ENCODE measurements at places on chromosomes 1 and 21.

DNA sequence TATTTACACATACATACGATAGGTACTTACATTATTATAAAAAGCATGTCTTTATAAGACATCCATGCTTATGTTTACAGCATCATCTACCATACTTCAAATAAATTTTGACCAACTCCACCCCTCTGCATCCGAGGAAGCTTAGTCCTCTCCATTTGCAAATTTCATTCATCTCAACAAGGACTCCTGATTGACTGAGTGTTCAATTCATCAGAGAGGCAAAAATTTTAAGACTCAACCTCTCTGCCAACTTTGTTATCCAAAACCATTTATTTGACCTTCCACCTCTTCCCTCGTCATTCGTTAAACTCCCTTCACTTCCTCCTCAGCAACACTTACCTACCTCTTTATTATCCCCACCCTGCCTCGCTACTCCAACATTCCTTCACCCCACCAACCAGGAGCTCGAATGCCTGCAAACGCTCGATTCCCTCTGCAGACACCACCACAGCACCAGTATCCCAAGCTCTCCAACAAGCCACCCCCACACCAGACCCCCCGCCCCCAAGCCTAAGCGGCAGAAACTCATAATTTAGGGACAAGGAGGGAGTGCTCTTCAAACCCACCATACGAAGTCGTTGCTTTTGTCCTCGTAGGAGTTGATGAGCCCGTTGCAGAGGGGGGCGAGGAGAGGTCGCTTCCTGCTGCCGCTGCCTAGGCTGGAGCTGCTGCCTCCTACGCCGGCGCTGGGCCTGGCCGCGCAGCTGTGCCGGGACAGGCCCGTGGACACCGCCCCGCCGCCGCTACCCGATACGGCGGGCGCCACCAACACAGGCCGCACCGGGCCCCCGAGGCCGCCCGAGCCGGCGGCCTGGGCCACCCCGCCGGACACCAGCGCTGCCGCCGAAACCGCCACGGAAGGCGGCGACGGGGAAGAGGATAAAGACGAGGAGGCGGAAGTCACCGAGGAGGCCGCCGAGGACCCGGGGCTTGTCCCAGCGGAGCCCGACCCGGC is 803 bp downstream of the COP1 start:
- no peak for DNase-seq

DNA sequence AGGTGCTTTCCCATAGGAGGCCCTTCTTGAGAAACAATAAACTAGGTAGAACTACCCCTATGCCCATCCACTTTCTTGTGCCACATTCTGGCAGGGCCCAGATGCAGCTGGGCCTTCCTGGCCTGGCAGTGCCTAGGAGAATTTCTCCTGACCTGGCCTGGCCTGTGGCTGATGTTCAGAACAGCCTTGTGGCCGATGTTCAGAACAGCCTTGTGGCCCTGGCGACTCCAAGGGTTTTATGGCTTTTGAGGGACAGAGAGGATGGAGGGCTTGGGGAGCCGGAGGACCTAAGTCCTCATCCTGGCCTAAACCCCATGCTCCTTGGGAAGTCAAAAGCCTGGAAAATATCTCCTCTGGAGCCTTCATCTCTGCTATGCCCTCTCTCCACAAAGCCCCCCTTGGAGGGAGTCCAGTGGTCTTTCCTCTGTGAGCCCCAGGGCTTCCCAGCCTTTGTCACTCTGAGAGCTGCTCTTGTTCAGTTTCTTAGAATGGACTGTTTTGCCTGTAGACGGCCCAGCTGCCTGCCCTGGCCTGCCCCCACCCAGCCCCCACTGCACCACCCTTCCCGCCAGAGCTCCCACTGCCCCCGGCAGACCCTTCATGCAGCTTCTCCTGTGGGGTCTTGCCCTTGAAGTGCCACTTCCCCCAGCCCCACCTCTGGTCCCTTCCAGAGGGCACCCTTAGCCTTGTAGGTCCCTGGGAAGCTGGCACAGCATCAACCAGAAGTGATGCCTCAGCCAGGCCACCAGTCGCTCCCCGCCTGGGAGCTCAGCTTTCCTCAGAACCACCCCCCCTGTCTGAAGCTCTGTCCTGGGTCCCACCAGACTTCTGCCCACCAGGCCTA is 7.0 kb downstream of the GPR37L1 start:
- DNase-seq: no peak

- no peak for DNase-seq
These were observed 60.0 kb downstream of the MEGF6 start for GRCh38 chr1:3551290-3551678.

DNA sequence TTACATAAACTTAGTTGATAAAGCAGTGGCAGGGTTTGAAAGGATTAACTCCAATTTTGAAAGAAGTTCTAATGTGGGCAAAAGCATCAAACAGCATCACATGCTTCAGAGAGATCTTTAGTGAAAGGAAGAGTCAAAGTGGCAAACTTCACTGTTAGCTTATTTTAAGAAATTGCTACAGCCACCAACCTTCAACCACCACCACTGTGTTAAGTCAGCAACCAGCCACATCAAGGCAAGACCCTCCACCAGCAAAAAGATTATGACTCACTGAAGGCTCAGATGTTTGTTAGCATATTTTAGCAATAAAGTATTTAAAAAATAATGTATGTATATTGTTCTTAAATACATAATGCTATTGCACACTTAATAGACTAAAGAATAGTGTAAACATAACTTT is 21.3 kb upstream of the MAGI3 start:
- DNase-seq: no peak

DNA sequence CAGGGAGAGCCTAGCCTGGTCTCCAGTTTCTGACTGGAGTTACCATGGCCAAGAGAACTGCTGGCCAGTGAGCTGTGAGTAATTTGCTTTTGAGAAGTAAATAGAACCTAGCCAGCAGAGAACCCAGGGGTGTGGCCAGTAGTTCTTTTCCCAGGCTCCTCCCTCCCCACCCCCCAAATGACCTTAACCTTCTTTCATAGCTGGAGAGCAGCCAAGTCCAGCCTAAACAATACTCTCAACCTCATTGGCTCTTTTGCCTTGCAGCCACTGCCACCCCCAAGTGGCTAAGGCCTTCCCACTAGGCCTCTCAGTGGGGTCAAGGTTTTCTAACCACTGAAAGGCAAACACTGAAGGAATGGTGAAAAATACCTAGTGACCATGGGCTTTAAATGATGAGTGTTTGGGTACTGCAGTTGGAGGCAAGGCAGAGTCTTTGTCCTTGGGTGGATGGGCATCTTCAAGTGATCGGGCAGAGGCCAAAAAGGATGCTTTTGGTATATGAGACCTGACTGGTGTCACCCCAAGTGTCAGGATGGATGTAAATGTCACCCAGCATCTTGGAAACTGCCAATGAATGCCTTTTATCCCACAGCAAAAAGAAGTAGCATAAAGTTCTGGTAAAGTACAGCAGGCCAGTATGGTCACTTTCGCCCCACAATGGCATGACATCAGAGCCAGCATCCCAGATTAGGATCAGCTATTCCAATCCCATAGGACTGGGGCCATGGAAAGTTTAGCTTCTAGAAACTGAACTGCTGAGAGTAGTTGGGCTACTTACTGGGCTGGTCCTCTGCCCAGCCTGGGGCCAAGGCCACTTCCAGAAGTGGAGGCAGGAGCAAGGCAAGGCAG is 3.5 kb upstream of the PIGV start:
- DNase-seq: no peak

DNA sequence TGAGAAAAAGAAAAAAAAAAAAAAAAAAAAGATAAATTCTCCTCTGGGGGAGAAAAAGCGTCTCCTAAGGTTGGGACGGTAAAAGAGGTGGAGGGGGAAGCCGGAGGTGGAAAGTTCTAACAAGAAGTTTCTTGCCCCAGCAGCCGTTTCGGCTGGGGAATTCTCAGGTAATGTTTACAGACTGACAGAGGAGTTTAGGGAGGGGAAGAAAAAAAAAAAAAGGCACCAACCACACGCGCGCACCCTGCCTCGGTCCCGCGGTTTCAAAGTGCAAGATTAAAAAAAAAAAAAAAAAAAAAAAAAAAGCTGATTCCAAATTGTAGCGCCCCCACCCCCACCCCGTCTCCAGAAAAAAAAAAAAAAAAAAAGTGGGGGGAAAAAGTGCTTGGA is 504 bp downstream of the DHRS3 start:
- no peak for DNase-seq

GRCh38 chr1:20472121-20472520 is 13.9 kb downstream of the CAMK2N1 start:
- DNase-seq: no peak
